ENCODE measurements at places on chromosomes 3 and 15.

- peak; percentile 88 for DNase-seq
Measured at GRCh38 chr15:89776274-89777072, at the start of gene MESP2. TSS of gene MESP2 (plus strand) at chr15:89776332. CDS start at chr15:89776358, 26 bp downstream.

DNA sequence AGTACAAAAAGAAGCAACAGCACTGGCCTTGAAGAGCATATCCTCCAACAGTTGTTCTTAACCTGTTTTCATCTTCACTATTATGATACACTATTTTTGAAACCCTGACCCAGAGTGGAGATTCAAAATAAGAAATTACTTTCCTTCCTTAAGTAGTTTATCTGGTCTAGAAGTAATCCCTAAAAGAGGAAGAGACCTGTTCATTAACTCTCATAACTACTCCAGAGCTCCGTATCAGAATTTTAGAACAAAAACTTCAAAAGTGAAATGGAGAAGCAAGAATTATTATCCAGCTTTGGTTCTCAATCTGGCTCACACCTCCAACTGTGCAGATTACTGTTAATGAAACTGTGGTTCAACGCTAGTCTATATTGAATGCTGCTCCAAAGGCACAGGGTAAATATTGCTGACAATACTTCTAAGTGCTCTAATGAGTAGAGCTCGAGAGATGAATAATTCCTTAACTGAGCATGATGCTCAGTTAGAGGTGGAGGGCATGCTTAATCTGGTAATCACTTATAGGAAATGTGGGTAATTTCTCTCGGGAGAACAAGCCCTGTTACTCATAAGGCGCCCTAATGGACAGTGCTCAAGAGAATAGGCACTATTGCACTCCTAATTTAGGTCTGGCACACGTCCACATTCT, 5.2 kb downstream of the LCMT2 start:
- DNase-seq: no peak

- no peak for DNase-seq
Measured at GRCh38 chr3:170442947-170443346, 24.3 kb downstream of the CLDN11 start.

DNA sequence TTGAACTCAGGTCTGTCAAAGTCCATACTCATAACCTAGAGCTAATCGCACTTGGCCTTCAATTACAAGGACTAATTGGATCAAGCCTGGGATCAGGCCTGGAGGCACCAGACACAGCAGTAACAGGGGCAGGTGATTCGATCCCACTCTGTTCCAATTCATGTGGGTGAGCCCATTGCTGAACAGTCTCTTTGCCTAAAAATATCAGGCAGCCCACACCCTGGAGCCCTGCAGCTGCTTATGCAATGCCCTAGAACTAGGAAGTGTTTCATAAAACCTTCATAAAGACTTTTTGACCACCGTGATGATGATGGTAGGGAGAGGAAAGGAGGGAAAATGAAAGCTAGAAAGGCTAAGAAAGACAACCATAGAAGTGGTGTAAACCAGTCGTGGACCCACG, 47.8 kb upstream of the NEO1 start:
- DNase-seq: no peak

- no peak for DNase-seq
Measured at GRCh38 chr3:187169231-187169960, 27.9 kb upstream of the RTP1 start.

DNA sequence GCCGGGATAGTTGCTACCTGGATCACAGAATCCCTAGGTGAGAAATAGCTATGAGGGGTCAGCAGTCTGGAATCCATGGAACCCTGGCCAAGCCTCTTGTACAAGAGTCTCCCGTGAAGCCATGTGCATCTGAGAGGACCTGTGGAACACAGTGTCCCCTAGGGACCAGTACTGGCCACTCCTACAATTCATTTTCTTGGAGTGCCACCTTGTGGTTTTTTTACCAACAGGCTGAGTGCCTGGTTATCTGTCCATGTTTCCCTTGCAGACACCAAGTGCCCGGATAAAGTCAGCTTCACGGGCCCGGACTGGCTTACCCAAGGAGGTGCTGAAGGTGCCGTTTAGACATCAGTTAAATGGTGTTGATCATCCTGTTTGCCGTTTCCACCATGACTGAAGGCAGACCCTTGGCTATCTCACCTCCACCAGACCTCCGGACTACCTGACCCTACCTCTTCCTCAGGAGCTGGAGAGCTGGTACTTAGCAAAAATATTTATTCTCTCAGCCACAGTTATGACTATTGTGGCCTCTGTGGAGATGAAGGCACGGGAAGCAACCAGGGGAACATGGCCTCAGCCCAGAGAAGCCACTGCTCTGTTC, 93.9 kb downstream of the RBPMS2 start:
- peak; percentile 70 for DNase-seq

DNA sequence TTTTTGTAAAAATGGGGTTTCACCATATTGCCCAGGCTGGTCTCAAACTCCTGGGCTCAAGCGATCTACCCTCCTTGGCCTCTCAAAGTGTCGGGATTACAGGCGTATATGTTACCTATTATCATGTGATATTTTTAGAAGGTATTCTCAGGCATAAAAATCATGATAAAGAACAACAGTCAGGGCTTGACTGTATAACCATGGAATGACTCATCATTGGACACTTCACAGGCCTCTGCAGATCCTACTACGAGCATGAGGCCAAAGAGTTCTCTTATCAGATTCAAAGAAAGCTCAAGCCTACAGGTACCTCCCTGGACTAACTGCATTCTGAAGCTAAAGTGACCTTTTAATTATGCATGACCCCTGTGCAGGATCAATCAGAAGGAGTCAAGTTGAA, 91.7 kb upstream of the PRICKLE2 start:
- peak; percentile 62 for DNase-seq

DNA sequence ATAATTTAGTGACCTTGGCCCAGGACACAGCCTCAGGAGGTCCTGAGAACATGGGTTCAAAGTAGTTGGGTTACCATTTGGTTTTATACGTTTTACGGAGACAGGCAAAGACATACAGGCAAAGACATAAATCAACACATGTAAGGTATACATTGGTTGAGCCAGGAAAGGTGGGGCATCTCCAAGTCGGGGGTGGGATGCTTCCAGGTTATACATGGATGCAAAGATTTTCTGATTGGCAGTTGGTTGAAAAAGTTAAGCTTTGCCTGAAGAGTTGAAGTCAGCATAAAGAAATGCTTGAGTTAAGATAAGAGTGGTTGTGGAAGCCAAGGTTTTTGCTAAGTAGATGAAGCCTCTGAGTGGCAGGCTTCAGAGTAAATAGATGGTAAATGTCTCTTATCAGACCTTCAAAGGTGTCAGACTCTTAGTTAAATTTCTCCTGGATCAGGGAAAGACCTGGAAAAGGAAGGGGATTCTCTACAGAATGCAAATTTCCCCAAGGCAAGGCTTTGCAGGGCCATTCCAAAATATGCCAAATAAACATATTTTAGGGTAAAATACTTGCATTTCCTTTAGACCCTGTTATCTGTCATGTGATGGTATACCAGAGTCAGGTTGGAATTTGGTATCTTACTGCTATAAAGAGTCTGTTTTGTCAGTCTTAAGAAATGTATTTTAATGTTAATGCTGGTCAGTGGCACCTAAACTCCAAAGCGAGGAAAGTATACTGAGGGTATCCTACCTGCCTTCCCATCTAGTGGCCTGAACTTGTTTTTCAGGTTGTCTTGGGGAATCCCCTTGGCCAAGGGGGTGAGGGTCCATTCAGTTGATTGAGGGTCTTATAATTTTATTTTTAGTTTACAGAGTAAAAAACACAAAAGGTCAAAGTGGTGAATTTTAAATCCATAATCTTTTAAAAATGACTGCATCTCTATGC, 8.2 kb upstream of the PDHB start:
- no peak for DNase-seq

DNA sequence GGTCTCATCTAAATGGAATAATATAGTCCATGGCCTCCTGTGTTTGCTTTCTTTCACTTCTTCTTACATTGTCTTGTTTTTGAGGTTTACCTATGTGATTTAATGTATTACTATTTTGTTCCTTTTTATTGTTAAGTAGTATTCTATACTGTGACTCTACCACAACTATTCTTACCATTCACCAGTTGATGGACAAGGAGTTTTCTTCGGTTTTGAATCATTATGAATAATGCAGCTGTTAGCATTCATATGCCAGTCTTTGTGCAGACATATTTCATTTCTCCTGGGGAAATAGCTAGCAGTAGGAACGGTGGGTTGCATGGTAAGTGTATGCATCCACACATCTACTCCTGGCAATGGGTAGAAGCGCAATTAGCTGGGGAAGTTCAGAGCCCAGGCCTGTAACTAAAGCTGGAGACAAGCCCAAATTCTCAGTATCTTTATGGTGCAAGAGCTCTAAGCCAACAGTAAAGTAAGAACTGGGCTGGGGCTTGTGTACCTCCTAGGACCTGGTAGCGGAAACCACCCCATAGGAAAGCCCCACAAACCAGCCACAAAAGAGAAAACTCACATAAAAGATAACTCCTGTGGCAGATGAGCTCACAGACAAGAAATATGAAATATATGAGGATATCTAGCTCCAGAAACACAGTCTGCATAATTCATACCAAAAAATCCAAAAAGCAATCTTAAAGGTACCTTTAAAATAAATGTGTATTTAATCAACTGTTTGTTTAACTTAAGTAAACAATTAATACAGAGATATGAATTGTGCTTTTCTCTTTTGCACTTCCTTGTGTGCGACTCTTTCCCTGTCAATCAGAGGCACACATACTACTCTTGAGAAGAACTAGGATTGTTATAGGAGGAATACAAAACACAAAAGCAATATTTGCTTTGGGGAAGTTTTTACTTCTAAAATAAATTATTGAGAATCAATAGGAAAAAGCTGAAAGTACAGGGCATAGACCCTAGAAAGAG, 2.7 kb upstream of the CSTA start:
- DNase-seq: no peak

DNA sequence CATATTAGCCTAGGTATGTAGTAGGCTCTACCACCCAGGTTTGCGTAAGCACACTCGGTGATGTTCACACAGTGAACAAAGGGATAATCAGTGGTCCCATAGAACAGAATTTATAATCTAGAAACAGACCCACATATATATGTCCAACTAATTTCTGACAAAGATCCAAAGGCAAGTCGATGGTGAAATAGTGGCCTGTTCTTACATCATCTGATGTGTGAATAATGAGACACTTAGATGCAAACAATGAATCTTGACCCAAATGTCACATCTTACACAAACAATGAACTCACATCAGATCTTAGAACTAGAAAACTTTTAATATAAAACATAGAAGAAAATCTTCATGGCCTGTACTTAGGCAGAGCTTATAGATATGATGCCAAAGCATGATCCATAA, 17.6 kb upstream of the TM2D3 start:
- DNase-seq: peak; percentile 17

- no peak for DNase-seq
Measured at GRCh38 chr3:183584246-183584913, 28.9 kb upstream of the KLHL6 start.

DNA sequence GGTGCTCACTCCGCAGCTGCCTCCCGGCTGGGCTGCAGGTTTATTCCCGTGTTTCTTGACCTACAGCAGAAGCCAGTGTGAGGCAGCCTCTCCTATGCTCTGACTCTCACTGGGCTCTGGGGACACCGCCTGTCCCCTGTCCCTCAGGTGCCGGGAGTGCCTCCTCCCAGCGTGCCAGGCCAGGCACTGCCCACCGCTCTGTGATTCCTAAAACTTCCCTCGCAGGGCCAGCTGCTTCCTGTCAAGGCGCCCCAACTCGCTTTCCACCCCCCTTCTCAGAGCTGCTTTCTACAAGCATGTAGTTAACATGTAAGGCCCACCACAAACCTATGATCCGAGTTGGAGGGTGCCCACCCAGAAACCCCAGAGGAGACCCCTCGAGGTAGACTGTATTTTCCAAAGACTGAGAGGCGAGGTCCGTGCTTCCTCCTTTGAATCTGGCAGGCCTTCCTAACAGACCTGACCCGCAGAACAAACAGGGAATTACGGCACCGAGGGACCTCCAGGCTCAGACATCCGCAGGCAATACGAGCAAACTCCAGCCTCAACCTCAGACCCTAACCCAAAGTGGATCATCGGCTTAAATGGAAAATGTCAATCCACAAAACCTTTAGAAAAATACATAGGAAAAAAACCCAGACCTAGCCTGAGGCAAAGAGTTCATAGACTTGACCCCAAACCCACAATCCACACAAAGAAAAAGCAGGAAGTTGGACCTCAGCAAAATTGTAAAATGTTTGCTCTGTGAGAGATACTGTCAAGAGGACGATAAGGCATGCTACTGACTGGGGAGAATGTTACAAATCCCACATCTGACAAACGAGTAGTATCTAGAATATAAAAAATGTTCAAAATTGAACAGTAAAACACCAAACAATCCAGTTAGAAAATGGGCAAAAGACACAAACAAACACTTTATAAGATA, 121.3 kb upstream of the IQSEC1 start:
- peak; percentile 35 for DNase-seq

GRCh38 chr15:67146234-67146633, 80.8 kb downstream of the SMAD3 start:
- DNase-seq: peak; percentile 84

- DNase-seq: no peak
Measured at GRCh38 chr15:37206690-37207089, 106.3 kb upstream of the MEIS2 start.

- DNase-seq: no peak
Measured at GRCh38 chr3:44827196-44827595, 34.5 kb upstream of the TMEM42 start.

DNA sequence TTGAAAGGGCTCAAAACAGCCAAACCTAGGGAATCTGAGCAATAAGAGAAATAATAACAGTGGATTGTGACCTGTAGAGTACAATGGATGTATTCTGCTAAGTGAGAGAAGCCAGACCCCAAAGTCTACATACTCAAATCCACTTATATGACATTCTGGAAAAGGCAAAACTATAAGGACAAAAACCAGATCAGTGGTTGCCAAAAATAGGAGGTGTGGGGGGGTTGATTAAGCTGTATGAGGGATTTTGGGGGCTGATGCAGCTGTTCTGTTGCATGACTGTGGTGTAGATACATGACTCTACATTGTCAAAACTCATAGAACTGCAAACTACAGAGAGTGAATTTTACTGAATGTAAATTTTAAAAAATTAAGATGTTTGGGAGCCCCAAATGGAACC, 20.1 kb upstream of the CGNL1 start:
- DNase-seq: no peak

GRCh38 chr3:29644261-29644660, 363.4 kb downstream of the RBMS3 start:
- DNase-seq: no peak

- DNase-seq: peak; percentile 56
Measured at GRCh38 chr3:10950476-10951294, 41.9 kb upstream of the SLC6A1 start.

DNA sequence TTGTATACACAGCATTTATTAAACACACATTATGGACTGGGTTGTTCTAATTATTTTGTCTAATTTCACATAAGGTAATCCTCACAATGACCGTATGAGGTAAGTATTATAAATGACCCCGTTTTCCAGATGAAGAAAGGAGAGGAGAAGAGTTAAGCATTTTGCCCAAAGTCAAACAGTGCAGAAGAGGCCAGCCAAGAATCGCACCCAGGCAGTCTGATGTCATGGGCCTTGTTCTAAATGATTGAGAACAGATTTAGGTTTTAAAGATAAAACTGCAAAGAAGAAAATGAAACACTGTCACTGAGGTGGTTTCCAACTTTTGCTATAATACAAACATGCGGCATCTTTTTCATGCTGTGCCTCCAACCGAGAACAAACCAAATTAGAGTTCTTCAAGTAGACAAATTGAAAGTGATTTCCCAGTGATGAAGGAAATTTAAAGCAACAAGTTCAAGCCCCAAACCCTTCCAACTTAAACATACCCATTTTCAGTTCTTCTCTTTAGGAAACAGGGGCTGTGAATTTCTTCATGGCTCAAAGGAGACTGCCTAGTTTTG, 155.3 kb downstream of the THRB start:
- no peak for DNase-seq

GRCh38 chr3:11642431-11643191, 1.1 kb downstream of the VGLL4 start:
- DNase-seq: peak; percentile 86

- DNase-seq: peak; percentile 3
Measured at GRCh38 chr3:153704115-153704514, 417.1 kb upstream of the ARHGEF26 start.

Data from ELR (cell line).